ENCODE measurements at places on chromosomes 7 and 10.

GRCh38 chr7:50660830-50661175 lies 95.6 kb upstream of the DDC start:
- DNase-seq, result no peak

GRCh38 chr7:133821171-133821570 lies 306.0 kb upstream of the LRGUK start:
- DNase-seq, result no peak

GRCh38 chr7:105213611-105214010 lies 175.1 kb downstream of the SRPK2 start:
- DNase-seq, result no peak

DNA sequence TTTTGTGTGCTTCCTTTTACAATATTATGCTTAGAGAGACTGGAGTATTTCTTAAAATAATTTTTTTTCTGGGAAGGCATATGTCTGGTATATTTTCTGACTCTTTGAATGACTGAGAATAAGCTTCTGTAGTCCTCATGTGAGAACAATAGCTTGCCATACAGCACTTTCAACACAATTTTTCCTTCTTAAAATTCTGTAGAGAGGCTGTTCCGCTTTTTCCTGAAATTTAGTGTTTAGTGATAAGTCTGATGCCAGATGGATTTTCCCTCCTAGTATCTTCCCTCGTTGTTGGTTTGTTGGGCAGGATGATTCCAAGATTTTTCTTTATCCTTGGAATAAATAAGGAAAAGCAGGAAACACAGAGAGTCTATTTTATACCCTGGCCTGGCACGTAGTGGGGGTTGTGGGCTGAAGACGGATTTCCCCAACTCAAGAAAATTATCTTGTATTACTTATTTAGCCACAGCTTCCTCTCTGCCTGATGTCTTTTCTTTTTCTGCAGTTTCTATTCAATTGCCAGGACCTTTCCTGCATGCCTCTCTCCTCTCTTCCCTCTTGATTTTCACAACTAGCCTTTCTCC lies 111.2 kb downstream of the AOAH start:
- DNase-seq, result no peak

DNA sequence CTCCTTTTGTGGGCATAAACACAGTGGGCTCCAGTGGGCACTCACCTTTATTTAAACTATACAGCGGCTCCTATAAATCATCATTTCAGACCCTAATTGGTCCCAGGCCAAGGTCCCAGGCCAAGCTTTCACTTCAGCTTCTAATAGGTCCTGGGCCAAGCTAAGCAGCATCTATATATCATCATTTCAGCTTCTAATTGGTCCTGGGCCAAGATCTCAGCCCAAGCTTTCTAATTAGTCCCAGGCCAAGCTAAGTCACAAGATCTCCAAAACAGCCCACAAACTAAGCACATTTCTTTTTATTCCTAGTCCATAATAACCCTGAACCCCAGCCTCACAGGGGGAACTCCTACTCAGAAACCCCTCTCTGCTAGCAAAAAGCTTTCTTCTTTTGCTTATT lies 47.1 kb downstream of the ZNF680 start:
- peak; percentile 14 for DNase-seq

- no peak for DNase-seq
These were observed 110.4 kb downstream of the CFTR start for GRCh38 chr7:117590191-117590590.

DNA sequence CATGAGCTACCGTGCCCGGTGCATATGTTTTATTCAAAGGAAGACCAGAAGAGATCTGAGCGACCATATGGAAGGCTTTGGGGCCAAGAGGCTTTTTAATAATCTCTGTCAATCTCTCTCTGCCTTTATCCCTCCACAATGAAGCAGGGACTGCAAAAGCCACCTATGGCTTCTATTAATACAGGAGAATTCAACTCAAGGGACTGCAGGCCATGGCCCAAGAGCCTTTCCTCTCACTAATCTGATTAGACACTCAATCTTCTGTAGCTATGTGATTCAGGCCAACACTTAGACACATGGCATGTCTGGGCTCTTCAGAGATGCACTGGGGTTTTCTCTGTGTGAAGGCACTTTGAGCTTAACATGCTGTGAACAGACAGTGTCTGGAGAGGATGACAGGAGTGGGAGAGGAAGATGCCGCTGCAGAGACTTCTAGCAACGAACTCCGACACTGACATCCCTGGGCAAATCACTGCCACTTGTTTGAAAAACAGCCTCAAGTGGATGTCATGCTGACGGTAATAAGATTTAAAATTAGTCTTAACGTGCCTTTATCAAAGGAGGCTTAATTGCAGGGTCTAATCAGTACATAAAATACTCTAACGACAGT lies 114.4 kb upstream of the AOAH start:
- no peak for DNase-seq

DNA sequence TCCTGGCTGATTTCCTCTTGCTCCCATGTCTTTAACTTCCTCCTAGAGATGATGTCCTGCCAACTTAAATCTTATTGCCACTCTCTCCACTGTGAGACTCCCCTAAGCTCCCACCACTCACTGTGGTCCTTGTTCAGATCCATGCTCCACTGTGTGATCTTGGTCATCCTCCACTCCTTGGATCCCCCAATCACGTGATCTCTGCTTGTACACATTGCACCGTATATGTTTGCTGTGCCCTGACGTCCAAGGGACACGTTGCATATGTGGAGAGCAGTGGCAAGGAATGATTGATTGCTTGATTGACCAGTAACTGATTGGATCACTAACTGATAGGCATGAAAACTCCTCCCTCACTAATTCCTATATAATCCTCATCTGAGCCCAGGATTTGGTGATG lies 395.1 kb downstream of the SDK1 start:
- no peak for DNase-seq

GRCh38 chr10:4902571-4903011 lies 60.6 kb upstream of the AKR1C1 start:
- peak; percentile 82 for DNase-seq

- DNase-seq, result peak; percentile 38
These were observed 29.4 kb upstream of the SGMS1 start for GRCh38 chr10:50653142-50653541.

DNA sequence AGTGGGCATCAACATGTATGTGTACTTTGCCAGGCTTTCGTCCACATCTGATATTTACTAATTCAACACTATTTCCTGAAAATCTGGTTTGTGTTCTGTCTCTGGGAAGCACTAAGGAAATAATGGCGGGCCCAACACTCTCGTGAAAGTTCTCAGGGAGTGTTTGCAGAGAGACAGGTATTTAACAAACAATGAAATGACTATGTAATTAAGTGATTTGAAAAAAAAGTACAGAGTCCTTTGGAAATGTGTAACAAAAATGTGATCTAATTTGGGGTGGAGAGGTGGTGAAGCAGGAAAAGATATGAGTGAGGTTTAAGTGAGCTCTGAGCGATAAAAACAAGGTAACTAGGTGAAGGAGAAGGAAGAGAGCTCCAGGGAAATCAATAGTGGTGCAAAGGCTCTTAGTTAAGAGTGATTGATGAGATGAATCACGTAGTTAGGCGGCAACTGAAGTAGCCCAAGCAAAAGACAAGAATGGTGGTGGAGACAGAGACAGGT lies 95.3 kb upstream of the DNAJB12 start:
- DNase-seq, result no peak

DNA sequence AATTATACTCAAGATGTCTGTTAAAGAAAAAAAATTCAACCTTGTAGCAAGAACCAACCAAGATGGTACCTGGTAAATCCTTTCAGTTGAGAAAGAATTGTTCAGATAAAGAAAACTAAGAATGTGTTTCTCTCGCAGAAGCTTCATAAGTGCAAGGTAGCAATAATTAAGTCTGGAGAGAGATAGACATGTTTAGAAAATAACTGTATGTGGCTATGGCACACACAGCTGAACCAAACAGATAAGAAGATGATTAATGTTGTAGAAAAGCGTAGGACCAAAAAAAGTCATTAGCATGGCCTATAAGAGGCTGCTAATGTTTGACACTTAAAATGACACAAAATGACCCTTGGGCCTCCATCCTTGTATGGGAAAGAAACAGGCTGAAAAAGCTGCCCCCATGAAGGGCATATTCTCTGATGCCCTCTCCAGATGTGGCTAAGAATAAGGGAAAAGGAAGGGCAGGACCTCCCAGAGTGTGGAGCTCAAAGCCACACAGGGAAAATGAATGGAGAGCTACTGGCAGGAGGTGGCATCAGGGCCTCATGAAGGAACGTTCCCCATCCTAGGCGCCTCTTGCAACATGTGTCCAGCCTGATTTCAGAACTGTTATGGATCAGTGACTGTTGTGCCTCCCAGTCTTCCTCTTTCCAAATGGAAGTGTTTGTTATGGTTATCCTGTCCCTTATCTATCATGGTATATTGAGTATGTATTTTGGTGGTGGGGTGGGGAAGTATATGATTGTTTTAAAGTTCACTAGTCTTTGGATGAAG lies 30.7 kb downstream of the TLL2 start:
- DNase-seq, result no peak

DNA sequence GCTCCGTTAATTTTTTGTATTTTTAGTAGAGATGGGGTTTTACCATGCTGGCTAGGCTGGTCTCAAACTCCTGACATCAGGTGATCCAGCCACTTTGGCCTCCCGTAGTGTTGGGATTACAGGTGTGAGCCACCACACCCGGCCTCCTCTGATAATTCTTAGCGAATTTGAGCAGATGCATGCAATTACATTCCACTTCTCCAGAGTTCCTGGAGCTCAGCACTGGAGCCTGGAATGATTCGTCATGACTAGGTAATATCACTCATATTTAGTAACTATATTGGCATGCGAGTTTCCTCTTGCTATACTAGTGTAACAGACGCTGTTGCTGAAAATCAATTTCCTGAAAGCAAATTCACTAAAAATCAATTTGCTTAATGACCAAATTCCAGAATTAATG lies 86.8 kb downstream of the MKX start:
- DNase-seq, result peak; percentile 70

DNA sequence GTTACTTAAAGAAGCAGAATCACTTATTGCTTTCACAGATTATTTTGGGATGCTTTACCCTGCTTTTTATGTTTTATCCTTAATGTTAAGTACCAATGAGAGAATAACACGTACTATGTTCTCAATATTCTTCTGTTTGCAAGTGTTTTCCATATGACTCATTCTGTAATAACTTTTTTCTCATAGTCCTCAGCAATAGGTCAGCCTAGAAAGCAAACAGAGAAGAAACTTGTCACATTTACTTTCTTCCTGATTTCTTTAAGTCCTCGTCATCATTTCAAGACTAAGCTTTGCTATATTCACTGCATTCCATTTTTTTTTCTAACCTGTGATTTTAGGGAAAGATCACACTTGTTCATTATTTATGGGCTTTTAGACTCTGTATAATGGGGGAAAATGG lies 6.8 kb upstream of the AGR2 start:
- DNase-seq, result peak; percentile 28

DNA sequence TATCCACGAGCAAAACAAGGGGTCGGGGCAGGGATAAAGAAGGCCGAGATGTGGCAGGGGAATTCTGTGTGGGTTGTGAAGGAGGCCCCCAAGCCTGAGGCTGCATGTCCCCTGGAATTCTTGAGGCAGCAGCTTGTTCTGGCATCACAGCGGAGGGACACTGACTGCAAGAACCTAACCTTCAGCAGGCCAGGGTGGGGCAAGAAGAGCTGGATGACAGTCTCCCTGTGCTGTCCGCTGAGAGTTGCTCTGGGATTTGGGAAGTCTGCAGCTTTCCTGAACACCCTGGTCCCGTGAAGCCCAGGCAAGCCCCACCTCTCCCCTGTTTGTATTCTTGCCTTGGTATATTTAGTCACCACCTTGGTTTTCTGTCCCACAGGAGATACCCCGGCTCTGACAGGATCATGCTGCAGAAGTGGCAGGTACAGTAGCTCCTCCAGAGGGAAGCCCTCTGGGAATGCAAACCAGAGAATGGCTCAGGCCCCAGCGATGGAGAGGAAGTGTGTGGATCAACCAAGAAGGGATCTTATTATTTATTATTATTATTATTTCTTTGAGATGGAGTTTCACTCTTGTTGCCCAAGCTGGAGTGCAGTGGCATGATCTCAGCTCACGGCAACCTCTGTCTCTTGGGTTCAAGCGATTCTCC lies 1.9 kb upstream of the LRRC18 start:
- no peak for DNase-seq

DNA sequence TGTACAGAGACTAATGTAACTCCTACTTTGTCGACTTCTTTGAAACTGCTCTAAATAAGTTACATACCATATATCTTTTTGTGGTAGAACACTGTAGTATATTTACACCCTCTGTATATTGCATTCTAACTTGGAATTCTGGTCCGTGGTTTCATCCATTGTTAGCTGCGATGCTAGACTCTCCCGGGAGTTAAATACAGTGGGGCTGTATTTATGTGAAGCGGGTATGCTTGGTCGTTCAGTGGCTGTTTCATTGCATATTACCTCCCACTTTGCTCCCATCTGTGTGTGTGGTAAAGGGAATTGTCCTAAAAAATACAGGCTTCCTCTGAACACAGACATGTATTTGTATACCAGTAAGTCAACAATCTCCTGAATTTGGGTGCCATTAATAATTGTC lies 231.1 kb downstream of the SLC25A13 start:
- no peak for DNase-seq

- no peak for DNase-seq
These were observed 426.9 kb downstream of the CCSER2 start for GRCh38 chr10:84755311-84755710.

- no peak for DNase-seq
These were observed 355.2 kb upstream of the LRGUK start for GRCh38 chr7:133771788-133772419.

GRCh38 chr7:2700141-2700850 lies 12.3 kb downstream of the AMZ1 start:
- no peak for DNase-seq

- DNase-seq, result peak; percentile 12
These were observed 12.3 kb downstream of the THNSL1 start for GRCh38 chr10:25028711-25029110.

GRCh38 chr10:31620226-31621151 lies 301.5 kb downstream of the ZEB1 start:
- DNase-seq, result peak; percentile 94

- no peak for DNase-seq
These were observed 1.0 kb downstream of the CHST15 start for GRCh38 chr10:124092250-124092859.

DNA sequence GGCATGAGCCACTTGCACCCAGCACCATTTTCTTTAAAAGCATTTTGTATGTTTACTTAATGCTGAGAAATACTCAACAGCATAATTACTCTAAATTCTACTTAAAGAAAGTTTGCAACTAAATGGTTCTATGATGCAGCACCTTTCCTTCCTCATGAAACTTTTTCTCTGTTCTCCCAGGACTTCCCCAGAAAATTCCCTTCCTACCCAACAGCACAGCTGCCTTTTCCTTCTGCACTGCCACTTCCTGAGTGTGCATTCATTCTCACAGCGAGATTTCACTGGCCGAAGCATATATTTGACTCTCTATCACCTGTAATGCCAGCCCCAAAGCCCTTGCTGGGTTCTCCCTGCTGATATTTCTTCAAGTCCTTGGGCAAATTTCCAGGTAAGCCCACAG lies 41.5 kb upstream of the DGKI start:
- no peak for DNase-seq

GRCh38 chr7:26042237-26042636 lies 109.8 kb upstream of the NFE2L3 start:
- no peak for DNase-seq

- DNase-seq, result no peak
These were observed 16.0 kb downstream of the UBE2D4 start for GRCh38 chr7:43942250-43942649.
